Stimulated activated CD8-positive, alpha-beta memory T cell treated with anti-CD3 and anti-CD28 coated beads, Interleukin-7, amount 100 ng/mL, for 1 hour (primary cell): ENCODE measurements at places on chromosomes 13 and 19.

GRCh38 chr13:110685305-110686020, 20.5 kb downstream of the CARS2 start:
- DNase-seq: no peak

DNA sequence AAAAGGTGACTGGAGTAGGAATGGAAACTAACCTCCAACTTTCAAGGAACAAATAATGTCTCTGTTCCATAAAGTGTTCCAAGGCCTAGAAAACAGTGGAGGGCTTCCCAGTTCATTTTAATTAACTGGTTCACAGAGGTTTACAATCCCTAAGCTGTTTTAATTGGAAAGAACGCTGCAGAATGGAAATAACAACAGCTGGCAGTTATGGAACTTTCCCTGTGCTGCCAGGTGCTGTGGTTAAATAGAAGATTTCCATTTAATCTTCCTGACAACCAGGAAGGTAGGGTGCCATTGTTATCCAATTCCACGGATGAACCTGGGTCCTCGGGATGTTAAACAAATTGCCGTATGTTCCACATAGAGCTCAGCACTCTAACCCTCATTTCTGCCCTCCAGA, 22.2 kb upstream of the PEG3 start:
- DNase-seq: no peak

DNA sequence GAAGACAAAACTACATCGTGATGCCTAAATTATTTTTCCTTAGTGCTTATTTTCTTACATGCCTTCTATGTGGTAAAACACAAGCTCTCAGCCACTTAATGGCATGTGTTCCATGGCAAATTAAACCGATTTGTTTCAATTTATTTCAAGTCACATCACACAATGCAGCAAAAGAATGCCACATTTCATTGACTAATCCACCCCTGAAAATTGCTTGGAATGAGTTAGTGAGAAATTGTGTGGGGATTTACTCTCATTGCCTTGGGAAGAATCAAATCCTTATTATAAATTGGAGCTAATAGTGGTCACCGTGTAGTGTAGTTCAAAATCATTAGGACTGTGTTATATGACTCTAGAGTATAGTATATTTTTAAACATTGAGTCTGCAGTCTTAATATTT, 485.5 kb upstream of the KLHL1 start:
- no peak for DNase-seq

GRCh38 chr13:98217597-98217996, 40.5 kb upstream of the RNF113B start:
- no peak for DNase-seq

DNA sequence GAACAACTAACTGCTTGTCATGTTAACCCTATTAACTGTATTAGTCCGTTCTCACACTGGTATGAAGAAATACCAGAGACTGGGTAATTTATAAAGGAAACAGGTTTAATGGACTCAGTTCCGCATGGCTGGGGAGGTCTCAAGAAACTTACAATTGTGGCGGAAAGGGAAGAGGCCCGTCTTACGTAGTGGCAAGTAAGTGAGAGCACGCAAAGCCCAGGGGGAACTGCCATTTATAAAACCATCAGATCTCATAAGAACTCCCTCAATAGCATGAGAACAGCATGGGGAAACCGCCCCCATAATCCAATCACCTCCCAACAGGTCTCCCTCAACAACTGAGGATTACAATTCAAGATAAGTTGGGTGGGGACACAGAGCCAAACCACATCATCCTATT, 34.7 kb downstream of the PHF11 start:
- DNase-seq: no peak

- no peak for DNase-seq
Measured at GRCh38 chr13:50950849-50951248, 41.3 kb downstream of the RNASEH2B start.

- DNase-seq: no peak
Measured at GRCh38 chr13:112814905-112815585, 125.2 kb downstream of the ATP11A start.

DNA sequence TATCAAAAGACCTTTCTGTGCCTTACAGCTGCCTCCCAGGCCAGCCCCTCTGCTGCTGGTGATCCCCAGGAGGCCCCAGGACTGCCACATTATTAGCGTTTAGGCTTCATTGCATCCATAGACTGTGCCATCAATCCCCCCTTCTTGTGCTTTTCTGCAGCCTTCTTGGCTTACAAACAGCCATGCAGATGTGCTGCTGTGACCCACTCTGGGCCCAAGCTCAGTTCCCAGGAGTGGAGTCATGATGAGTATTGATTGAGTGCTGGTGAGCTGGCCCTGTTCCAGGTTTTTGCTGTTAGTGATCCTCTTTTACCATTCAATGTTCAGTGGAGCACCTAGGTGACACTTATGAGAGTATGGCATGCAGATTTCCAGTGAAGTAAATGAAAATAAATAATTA, 59.9 kb upstream of the SLAIN1 start:
- no peak for DNase-seq

DNA sequence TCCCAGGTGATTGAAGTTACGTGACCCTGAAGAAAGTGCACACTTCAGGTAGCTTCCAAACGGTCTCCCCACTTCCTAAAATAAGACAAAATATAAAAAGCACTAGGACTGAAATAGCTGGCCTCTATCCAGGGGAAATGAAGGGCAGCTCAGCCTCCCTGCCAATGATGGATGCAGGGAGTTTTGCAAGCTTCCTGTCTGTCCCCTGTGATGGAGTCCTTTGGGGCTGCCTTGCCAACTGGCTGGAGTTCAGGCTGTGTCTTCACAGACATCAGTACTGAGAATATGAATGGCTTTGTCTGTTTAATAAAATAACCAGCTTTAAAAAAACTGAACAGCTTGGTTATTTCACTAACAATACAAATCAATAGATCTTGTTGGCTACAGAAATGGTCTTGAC, 101.4 kb upstream of the GPR12 start:
- DNase-seq: no peak

DNA sequence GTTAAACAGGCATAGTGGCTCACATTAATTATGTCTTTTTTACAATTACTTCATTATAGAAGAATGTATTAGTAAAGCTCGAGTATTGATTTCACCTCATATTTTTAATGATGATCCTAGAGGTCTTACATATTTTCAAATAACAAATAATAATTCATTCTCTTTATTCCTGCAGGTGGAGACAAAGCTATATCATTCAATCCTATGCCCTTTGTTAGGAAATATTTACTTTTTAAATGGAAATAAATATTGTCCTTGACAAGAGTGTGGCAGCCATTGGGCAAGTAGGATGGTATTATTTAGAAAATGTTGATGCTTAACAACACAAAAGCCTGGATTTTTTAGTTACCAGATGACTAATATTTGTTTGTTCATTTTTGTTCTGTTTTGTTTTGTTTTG, 127.6 kb downstream of the COG6 start:
- no peak for DNase-seq

GRCh38 chr13:72424059-72424458, 303.4 kb downstream of the MZT1 start:
- DNase-seq: no peak

GRCh38 chr13:27334774-27335435, 64.3 kb downstream of the RASL11A start:
- no peak for DNase-seq
